ENCODE measurements at places on chromosomes 1 and 21.
A peak's percentile ranks its signal among the peaks of the same experiment; 100 is the strongest.

GRCh38 chr1:241600496-241600901 is 39.7 kb downstream of the CHML start:
- DNase-seq: no peak

GRCh38 chr1:32991819-32992488 is 27.3 kb upstream of the RNF19B start:
- no peak for DNase-seq

GRCh38 chr1:244439391-244440032 is 12.2 kb downstream of the ADSS2 start:
- no peak for DNase-seq

DNA sequence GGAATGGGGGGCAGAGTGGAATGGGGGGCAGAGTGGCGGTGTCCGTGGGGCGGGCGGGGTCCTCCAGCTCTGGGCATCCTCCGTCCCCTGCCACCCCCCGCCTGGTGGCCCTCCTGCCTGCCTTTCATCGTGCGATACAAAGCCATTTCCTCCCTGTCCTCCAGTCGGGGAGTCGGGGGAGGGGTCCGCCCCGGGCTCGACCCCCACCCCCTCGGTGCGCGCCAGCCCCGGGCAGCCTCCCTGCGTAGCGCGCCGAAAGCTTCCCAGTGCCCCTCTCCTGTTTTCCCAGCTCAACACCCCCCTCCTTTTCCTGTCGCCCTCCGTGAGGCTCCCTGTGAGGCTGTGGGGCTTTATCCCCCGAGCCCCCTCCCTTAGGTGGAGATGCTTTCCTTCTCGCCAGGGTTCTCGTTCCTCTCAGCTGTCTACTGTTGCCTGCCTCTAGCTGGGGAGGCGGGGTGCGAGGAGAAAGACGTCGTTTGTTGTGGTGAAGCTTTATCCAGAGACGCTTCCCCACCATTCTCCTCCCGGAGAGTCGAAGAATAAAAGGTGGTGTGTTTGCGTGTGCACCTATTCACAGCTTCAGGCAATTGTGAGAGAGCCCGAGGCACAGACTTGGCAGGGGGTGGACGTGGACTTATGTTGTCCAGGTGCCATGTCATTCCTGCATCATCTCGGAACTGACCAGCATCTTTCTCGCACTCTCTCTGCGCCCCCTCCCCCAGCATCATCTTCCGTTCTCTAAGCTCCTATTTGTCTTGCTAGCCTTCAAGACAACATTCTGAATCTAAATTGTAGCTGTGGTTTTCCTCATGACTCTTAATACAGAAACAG is 848 bp downstream of the DNM3 start:
- DNase-seq: no peak

- no peak for DNase-seq
These were observed 104.6 kb downstream of the ADSS2 start for GRCh38 chr1:244346972-244347618.

GRCh38 chr21:14376854-14377253 is 6.1 kb downstream of the HSPA13 start:
- DNase-seq: no peak

GRCh38 chr1:1068517-1069055 is 5.5 kb downstream of the RNF223 start:
- DNase-seq: no peak

GRCh38 chr1:179425186-179425585 is 59.4 kb downstream of the AXDND1 start:
- DNase-seq: no peak

DNA sequence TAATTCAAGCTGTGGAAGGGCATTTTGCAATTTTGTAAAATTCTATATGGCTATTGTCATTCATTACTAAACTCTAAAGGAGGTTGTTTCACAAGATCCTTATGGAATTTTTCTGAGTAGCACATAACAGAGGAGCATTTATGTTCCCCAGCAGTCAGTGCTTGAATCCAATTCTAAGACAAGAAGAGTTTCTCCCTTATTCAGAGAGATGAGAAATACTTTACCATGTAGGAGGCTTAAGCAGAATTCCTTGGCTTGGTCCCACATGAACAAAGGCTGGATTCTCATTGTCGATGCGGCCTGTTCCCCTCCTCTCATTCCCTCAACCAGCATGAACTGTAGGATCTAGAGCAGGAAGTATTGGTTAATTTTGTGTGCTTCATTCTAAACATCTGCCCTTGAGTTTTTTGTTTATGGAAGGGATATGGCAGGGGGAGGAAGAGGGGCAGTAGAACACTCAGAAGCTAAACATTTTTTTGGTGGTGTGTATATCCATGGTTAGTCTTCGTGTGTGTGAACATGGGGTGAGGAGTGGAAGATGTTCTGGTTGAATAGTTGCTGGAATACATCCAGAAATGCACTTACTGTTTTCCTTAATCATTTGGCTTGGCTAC is 74.3 kb downstream of the LAMC1 start:
- DNase-seq: no peak

DNA sequence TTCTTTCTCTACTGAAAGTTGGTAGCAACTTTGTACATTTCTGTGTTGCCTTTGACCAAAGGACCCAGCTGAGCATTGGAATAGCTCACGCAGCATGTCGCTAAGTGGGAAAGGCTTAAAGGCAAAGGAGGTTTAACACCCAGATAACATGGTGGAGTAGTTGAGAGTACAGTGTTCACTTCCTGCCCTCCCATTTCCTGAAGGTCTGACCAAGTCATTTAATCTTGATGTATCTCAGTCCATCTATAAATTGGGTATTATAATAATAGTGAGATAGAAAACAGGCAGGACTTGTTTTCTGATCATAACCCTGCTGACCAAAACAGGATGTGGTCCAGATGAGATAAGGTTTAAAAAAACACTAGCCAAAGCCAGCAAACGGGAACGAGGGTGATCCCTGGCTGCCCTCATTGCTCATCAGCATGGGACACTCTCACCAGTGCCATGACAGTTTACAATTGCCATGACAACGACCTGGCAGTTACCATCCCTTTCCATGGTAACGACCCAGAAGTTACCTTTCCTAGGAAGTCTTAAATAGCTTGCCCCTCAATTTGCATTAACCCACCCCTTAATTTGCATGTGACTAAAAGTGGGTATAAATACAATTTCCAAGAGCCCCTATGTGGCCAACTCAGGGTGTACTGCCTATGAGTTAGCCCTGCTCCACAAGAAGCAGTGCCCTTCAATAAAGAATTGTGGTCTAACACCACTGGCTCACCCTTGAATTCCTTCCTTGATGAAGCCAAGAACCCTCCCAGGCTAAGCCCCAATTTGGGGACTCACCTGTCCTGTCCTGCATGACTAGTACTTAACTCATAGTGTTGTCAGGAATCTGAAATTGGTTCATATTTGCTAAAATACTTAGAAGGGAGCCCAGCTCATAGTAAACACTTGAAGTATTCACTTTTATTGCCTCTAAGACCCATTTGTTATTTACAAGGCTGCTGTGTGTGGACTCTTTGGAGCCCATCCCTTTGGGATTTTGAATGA is 28.4 kb upstream of the FHAD1 start:
- DNase-seq: no peak

DNA sequence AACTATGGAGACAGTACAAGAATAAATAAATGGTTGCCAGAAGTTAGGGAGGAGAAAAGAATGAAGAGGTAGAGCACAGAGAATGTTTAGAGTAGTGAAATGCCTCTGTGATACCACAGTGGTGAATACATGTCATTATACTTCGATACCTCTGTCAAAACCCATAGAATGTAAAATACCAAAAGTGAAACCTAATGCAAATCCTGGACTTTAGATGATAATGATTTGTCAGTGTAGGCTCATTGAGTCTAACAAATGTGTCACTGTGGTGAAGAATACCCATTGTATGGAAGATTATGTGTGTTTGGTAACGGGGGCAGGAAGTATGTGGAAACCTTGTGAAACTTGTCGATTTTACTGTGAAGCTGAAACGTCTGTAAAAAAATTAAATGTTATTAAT is 1106.5 kb upstream of the TMPRSS15 start:
- DNase-seq: no peak

DNA sequence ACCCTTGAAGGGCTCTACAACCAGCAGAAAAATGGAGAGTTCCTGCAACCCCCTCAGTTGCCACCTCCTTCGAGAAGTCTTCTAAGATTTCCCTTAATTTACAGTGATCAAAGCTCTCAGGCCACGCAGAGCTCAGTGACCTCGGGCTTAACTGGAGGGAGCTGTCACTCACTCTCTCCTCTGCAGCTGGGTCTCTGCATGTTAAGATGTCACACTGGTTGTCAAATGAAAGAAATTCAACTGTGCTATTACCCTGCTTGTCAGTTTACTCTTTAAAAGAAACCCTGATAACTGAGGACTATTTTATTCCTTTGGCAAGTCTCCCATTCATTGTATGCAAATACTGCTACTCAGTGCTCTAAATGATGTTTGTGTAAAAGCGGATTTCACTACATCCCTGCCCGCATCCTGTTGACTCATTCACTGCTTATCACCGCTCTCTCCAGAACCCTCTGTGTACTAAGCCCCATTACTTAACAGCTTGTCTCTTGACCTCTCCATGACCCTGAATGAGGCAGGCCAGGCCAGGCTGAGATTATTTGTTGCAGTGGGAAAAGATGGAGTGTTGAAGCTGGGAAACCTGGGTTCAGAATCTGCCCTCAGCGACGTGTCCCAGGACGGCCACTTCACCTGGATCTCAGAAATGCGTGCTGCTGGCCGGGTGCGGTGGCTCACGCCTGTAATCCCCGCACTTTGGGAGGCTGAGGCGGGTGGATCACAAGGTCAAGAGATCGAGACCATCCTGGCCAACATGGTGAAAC is 13.7 kb downstream of the DHRS3 start:
- peak; percentile 39 for DNase-seq

GRCh38 chr1:153533689-153534201 is 2.0 kb downstream of the S100A6 start:
- no peak for DNase-seq

Measured in activated T-cell treated with anti-CD3 and anti-CD28 coated beads for 48 hours (primary cell).